H54 (cell line): ENCODE measurements at places on chromosomes 3 and 15.

DNA sequence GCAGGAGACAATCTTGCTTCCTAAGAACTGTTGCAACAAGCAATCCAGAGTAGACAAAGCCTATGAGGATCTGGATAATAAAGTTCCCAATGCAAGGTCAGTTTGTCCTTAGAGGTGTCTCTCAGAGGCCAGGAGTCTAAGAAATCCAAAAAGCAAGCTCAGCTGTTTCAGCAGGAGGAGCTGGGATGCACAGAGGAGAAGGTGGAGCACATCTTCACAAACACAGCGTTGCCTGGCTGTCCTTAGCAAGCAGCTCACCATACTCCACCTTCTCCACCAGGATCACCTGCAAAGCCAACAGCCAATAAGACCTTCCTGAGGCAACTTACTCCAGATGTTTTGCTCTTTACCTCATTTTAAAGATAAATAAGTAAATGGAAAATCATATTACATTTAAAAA, 365 bp downstream of the ZBED2 start:
- no peak for DNase-seq

GRCh38 chr15:99455789-99456160, 110.0 kb upstream of the MEF2A start:
- DNase-seq: no peak

GRCh38 chr3:31077021-31077601, 182.7 kb upstream of the GADL1 start:
- DNase-seq: peak; percentile 52

- no peak for DNase-seq
Observed at GRCh38 chr3:156274791-156275190, 154.4 kb downstream of the KCNAB1 start.

DNA sequence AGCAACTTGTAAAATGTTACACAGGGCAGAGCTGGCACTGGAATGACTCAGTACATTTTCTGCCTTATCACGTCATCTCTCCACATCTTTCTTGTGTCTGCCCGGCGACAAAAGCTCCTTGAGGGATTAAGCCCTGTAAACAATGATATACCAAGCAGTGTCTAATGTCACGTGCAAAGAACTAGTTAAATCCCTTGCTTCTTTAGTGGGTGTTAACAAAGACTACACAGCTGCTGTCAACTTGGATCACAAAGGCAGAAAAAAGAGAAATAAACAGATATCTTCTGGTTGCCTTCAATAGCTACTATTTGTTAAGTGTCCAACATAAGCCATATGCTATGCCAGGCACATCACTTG, 48.1 kb upstream of the FRMD4B start:
- DNase-seq: no peak

GRCh38 chr3:58063022-58063815, 55.0 kb downstream of the FLNB start:
- no peak for DNase-seq

GRCh38 chr15:85125056-85125661, 143.5 kb downstream of the PDE8A start:
- DNase-seq: peak; percentile 25

- DNase-seq: no peak
Observed at GRCh38 chr3:100008081-100008698, 106.1 kb downstream of the FILIP1L start.

GRCh38 chr15:100281096-100281917, 60.5 kb downstream of the ADAMTS17 start:
- DNase-seq: no peak

- DNase-seq: no peak
Observed at GRCh38 chr3:56573501-56573900, 16.5 kb downstream of the CCDC66 start.

- DNase-seq: peak; percentile 48
Observed at GRCh38 chr15:77021803-77022381, 27.0 kb downstream of the PSTPIP1 start.

GRCh38 chr15:34855413-34855812, 60.1 kb upstream of the ACTC1 start:
- DNase-seq: peak; percentile 19

GRCh38 chr15:47786371-47786770, 69.1 kb downstream of the SEMA6D start:
- no peak for DNase-seq

DNA sequence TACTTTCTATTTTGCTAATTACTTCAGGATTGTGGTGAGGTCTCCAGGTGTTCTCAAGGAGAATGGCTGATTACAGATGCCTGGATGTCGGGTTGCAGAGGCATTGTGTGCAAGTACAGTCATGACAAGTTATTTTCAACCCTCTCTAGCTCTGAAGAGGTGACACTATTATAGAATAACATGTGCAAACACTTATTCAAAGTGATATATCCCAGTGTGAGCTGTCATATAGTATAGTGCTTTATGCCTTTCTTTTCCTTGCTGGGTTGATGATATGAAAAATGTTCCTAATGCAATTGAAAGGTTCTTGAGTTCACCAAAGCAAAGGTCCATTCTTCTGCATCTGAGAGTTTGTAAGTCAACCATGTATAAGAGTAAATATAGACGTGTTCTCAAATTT, 167.2 kb downstream of the SPATA16 start:
- no peak for DNase-seq

- no peak for DNase-seq
Observed at GRCh38 chr15:70442616-70443321, 320.6 kb downstream of the UACA start.

DNA sequence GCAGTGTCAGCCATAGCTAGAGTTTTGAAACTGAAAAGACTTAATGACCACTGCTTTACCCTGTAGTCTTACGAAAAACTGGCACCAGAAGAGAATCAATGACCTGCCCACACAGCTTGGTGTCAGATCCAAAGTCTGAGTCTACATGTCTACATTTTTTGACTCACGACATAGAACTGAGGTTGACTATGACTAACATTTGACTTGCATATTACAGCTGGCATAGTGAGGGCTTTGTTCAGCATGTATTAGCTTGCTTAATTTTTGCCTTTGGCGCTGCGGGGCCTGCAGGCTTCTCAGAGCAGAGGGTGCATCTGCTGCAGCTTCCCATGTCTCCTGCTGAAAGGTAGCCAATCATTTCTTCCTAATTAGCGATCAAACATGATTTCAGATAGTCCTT, 167.0 kb downstream of the EBLN2 start:
- no peak for DNase-seq

GRCh38 chr3:63655519-63655918, 3.0 kb downstream of the SNTN start:
- no peak for DNase-seq

DNA sequence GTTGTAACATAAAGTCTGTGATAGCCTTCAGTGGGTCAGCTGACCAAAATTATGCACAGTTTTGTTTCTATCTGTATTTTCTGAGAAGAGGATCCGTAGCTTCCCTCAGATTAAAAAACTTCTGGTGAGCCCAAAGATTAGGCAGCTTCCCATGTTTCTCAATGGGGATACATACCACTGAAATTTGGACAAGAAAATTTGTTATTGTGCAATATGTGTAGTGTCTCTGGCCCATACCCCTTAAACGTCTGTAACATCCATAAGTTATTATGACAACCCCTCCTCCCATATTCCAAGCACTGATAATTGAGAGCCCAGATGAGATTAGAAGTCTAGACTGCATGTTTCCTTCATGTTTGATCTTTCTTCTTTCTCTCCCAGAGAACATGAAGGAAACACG, 1.9 kb upstream of the MITF start:
- DNase-seq: no peak

GRCh38 chr3:195893516-195893915, 14.8 kb downstream of the TNK2 start:
- no peak for DNase-seq

GRCh38 chr3:169575381-169575780, 88.1 kb downstream of the MECOM start:
- DNase-seq: no peak

GRCh38 chr15:68495981-68496705, 64.2 kb upstream of the ITGA11 start:
- no peak for DNase-seq

DNA sequence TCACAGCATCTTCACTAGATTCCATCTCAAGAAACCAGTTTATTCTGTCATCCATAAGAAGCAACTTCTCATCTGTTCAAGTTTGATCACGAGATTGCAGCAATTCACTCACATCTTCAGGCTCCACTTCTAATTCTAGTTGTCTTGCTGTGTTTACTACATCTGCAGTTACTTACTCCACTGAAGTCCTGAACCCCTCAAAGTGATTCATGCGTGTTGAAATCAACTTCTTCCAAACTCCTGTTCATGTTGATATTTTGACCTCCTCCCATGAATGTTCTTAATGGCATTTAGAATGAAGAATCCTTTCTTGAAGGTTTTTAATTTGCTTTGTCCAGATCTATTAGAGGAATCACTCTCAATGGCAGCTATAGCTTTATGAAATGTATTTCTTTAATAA, 287.6 kb upstream of the TBL1XR1 start:
- no peak for DNase-seq

DNA sequence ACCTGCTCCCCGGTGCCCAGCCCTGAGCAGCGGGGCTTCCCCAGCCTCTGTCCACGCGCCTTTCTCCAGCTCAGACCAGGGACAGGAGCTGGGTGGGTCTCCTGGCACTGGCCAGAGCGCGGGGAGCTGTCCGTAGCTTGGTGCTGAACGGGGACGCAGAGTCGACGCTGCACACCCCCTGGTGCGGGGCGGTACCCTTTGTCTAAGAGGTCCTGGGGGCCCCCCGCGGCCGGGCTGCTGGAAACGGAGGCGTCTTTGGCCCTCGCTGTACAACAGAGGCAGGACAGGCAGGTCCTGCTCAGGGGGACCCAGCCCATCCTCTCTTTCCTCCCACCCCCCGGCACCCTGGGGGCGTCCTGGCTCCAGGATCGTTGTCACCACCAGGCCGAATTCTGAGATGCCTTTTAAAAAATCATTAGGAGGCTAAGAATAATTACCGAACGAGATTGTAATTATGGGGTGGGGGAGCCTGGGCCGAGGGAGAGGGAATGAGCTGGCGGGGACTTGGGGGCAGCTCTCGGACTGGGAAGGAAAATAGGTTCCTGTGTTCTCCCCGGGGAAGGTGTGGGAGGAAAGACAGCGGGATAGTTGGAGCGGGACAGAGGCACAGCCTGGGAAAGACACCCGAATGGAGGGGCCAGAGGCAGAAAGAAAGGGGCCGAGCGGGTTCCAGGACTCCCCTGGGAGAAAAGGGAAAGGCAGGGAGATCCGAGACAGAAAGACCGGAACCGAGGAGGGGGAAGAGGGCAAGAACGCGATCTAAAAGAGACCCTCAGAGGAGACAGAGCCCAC, 4.1 kb upstream of the SKOR1 start:
- no peak for DNase-seq

GRCh38 chr3:50189274-50189673, 2.1 kb upstream of the GNAT1 start:
- peak; percentile 79 for DNase-seq

- DNase-seq: no peak
Observed at GRCh38 chr15:99917252-99917651, 184.0 kb upstream of the LYSMD4 start.

DNA sequence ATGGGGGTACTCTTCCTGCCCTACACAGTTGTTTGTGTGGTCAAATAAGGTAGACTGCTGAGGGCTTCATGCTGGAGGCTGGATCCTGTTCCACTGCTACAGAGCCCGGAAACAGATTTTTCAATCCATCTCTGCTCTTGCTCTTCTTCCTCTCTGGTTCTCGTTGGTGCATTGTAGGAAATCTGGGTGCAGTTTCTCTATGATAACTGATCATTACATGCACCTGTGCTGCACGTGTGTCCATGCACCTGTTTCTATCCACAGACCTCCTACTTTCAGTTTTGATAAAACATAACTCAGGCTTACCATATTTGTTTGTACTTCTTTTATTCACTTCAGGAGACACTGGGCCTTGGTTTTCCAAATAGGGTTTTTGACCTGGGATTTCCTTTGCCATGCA, 21.3 kb downstream of the MINAR1 start:
- DNase-seq: no peak

DNA sequence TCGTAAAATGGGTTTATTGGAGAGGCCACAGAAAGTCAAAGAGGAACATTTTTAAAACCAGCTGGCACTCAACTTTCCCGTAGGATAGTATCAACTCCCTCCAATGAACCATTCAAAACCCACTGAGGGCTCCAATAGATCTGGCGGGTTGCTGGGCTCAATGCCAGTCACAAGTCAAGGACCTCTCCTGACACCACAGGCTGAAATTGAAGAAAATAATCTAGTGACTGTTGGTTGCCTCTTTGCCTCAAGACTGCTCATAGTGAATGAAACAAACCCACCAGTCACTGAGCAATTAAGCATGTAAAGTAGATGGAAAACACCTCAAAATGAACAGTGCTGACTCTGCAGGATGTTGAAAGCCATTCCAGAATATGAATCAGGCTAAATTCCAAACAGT, 500.6 kb upstream of the AGTR1 start:
- no peak for DNase-seq

DNA sequence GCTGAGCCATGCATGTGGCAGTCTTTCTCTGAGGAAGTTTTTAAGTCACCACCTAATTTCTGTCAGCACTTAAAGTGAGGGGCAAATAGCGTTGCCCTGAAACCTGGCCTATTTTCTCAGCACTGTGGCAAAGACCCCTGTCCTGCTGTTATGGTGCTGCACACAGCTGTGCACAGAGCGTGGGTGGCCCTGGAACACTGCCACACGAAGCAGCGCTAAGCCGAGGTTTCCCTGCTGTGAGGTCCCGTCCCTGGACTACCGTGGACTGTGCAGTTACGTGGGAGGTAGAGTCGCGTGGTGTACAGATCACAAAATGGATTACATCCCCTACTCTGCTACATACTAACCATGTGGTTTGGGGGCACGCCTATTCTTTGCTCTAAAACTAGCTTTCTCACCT, 101.6 kb upstream of the NR2E3 start:
- DNase-seq: no peak

GRCh38 chr3:59935025-59935424, 885.2 kb upstream of the CFAP20DC start:
- DNase-seq: no peak

GRCh38 chr3:60957541-60957940, 293.7 kb downstream of the FHIT start:
- DNase-seq: no peak

DNA sequence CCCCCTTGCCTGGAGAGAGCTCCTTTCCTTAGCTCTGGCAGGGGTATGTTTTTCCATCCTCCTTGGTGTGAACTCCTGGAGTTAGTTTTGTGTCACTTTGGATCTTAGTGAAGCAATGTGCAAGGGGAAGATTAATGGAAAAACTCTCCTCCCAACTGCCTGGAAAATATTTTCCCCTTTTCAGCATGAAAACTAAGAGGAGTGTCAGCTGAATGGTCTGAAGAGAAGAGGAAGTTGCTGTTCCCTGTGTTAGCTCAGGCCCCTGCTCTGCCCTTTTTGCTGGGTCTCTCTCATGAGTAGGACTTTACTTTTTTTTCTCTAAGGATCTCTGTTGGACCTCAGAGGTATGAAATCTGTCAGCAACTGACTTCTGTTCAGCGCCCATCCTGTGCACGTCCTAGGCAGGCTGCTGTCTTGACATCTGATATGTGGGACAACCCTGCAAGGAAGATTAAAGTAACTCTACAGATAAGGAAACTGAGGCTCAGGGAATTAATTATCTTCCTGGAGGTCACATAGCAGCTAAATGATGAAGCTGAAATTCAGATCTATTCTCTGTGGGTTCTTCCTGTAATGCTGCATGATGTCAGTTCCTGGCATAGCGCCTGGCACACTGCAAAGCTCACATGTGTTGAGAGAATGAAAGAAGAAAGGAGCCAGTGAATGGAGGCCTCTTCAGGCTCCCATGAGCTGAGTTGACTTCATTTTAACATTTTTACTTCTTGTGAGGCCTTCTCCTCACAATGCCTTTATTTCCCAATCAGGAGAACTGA, 109.7 kb upstream of the GALNT15 start:
- no peak for DNase-seq
